ENCODE measurements at places on chromosomes 12 and 14.

- peak; percentile 22 for DNase-seq
Observed at GRCh38 chr14:89767861-89768268, 186.7 kb downstream of the EFCAB11 start.

DNA sequence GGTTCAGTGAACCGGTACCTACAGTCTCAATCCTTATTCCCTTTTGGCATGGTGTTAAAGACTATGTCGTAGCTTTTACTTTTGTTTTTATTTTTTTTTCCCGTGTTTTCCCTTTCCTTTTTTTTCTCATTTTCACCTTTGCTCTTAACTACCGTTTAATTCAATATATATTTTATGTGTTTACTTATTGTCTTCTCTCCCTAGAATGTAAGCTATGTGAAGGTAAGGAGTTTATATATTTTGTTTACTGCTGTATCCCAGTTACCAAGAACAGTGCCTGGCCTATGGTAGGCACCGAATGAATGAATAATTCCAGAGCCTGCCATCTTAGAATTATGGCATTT, 261 bp upstream of the MLH3 start:
- DNase-seq, result no peak

- no peak for DNase-seq
Observed at GRCh38 chr12:53965281-53966084, 7.4 kb upstream of the HOXC11 start.

GRCh38 chr12:114403690-114404066, 2.3 kb downstream of the TBX5 start:
- DNase-seq, result no peak

DNA sequence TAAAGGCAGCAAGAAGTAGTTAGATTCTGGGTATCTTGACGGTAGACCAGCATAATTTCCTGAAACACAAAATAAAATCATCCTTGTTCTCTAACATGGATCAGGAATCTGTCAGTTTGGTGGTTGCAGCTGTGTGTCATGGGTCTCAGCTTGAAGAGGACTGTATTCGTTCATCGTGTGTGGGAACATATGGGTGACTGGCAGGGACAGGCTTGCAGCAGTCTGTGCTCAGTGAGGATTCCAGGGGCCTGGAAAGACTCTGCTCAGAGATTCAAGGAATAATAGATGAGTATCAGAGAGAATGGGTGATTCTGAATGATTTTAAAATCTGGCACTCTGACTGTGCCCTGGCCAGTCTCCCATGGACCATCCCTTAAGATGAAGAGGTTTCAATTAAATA, 421.6 kb downstream of the APAF1 start:
- DNase-seq, result no peak

DNA sequence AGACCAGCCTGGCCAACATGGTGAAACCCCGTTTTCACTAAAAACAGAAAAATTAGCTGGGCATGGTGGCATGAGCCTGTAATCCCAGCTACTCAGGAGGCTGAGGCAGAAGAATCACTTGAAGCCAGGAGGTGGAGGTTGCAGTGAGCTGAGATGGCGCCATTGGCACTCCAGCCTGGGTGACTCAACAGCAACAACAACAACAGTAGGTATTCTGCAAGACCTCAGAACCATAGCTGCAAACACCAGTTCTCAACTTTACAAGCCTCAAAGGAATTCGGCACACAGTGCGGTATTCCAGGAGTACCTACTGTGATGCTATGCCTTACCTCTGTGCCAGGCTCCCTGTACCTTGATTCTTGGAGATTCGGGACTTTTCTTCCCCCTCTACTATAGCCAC, 15.8 kb downstream of the FOXN3 start:
- no peak for DNase-seq

GRCh38 chr12:121250359-121250758, 40.4 kb downstream of the P2RX4 start:
- no peak for DNase-seq

DNA sequence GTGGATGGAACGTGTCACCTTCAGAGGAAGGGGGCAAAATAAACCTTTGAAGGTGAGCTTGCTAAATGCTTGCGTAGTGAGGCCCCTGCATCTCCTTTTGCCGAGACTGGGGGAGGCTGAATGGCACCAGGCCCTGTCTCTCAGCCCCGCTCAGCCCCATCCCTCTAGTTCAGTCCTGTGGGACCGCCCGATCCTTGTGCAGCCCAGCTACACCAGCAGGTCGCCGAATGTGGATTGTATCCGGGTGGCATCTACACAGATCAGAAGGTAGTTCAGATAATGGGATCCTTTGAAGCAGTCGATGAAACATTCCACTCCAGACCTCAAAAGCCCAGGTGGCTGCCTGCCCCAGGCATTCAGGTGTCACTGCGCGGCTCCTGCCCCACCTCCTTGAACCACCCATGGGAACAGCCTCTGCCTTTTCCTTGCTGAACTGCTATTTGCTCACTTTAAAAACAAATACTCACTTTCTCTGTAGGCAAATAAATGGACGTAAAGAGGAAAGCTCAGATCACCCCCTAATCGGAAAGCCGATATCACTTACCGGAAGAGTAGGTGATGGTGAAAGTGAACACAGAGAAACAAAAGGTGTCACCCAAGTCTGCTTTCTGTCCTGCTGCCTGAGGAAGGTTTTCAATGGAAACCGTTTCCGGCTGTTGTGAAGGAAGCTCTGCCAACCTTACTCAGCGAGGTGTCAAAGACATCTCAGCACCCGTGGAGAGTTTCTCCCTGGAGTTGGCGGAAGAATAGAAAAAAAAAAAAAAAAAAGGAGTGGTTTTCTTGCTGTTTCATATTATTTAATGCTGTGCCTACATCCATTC, 100.3 kb upstream of the NCOR2 start:
- DNase-seq, result no peak

GRCh38 chr12:88834226-88834625, 254.0 kb upstream of the KITLG start:
- DNase-seq, result no peak

Data from stimulated activated CD4-positive, alpha-beta T cell treated with anti-CD3 and anti-CD28 coated beads, Interleukin-15, amount 100 ng/mL, for 1 hour (primary cell).